Endothelial cell of coronary artery (primary cell): ENCODE measurements at places on chromosomes 1 and 21. TPM values are rescaled to one million over a fixed set of nuclear protein-coding genes. Genes with fewer than 3 reads are reported as not detected.

LCE1E gene
- not detected in 2 replicates for total RNA-seq

APCS gene
- total RNA-seq: not detected in 2 replicates

AMY2A gene
- total RNA-seq: not detected in 2 replicates

PLA2G2E gene
- total RNA-seq: not detected in 2 replicates

C8B gene
- total RNA-seq: not detected in 2 replicates

TDRD5 gene
- not detected in 2 replicates for total RNA-seq

BRINP3 gene
- total RNA-seq: not detected in 2 replicates

OR2L5 gene
- not detected in 2 replicates for total RNA-seq

KIF17 gene
- 0.54 and 1.4 TPM in 2 replicates for total RNA-seq

SYNC gene
- 7.0 and 12.3 TPM in 2 replicates for total RNA-seq

KLHL21 gene
- 20.2 and 25.4 TPM in 2 replicates for total RNA-seq

CR1 gene
- total RNA-seq: not detected in 2 replicates

THBS3 gene
- total RNA-seq: 12.9 and 13.5 TPM in 2 replicates

MMEL1 gene
- 1.3 and 2.9 TPM in 2 replicates for total RNA-seq

AGT gene
- 0.09 TPM in 1 of 2 replicates, not detected in the other for total RNA-seq

GJB3 gene
- total RNA-seq: 0.09 TPM in 1 of 2 replicates, not detected in the other

MAP1LC3C gene
- total RNA-seq: not detected in 2 replicates

CCT3 gene
- total RNA-seq: 671 and 748 TPM in 2 replicates

PRAMEF5 gene
- not detected in 2 replicates for total RNA-seq

PRELP gene
- under 0.01 TPM in 1 of 2 replicates, not detected in the other for total RNA-seq

CHIA gene
- total RNA-seq: not detected in 2 replicates

HORMAD1 gene
- not detected in 2 replicates for total RNA-seq

EVI5 gene
- 66.5 and 128 TPM in 2 replicates for total RNA-seq

GJA9 gene
- not detected in 2 replicates for total RNA-seq

PIAS3 gene
- 5.7 and 9.4 TPM in 2 replicates for total RNA-seq

WNT9A gene
- 1.3 and 4.4 TPM in 2 replicates for total RNA-seq

CFHR5 gene
- total RNA-seq: not detected in 2 replicates

UBXN10 gene
- under 0.01 TPM in 1 of 2 replicates, not detected in the other for total RNA-seq

TMEM9 gene
- 59.1 and 73.8 TPM in 2 replicates for total RNA-seq

HENMT1 gene
- total RNA-seq: 1.2 and 1.8 TPM in 2 replicates

MPL gene
- not detected in 2 replicates for total RNA-seq

TTC24 gene
- not detected in 2 replicates for total RNA-seq

HSD3B2 gene
- not detected in 2 replicates for total RNA-seq

C4BPA gene
- not detected in 2 replicates for total RNA-seq

DPH2 gene
- total RNA-seq: 21.0 and 26.6 TPM in 2 replicates

SDHC gene
- total RNA-seq: 14.1 and 20.5 TPM in 2 replicates

ARHGEF10L gene
- 3.5 and 9.5 TPM in 2 replicates for total RNA-seq

FBLIM1 gene
- total RNA-seq: 230 and 319 TPM in 2 replicates

FHAD1 gene
- 0.09 and 0.56 TPM in 2 replicates for total RNA-seq

KISS1 gene
- total RNA-seq: 0.45 and 0.56 TPM in 2 replicates

RAB3GAP2 gene
- 25.5 and 34.3 TPM in 2 replicates for total RNA-seq

C1QC gene
- not detected in 2 replicates for total RNA-seq

RAB3B gene
- total RNA-seq: 10.0 and 21.7 TPM in 2 replicates

CDC20 gene
- 35.3 and 83.5 TPM in 2 replicates for total RNA-seq

SYT2 gene
- not detected in 2 replicates for total RNA-seq
